ENCODE measurements at places on chromosomes 12 and 14.

DNA sequence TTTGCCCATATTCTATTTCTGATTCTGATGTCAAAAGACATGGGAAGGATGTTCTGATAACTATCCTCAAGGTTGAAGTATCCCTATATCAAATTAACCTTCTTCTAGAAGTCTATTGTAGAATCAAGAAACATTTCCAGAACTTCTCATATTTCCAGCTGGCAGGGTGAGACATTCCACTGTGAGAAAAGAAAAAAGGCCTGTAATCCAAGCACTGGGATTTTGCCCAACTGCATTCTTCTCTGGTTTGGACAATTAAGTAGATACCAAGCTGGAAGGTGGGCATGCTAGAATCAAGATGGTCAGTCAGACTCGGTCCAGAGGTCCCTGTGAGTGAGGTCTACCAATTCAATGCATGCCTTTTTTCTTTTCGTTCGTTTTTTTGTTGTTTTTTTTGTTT, 60.9 kb downstream of the MAP3K9 start:
- no peak for DNase-seq

DNA sequence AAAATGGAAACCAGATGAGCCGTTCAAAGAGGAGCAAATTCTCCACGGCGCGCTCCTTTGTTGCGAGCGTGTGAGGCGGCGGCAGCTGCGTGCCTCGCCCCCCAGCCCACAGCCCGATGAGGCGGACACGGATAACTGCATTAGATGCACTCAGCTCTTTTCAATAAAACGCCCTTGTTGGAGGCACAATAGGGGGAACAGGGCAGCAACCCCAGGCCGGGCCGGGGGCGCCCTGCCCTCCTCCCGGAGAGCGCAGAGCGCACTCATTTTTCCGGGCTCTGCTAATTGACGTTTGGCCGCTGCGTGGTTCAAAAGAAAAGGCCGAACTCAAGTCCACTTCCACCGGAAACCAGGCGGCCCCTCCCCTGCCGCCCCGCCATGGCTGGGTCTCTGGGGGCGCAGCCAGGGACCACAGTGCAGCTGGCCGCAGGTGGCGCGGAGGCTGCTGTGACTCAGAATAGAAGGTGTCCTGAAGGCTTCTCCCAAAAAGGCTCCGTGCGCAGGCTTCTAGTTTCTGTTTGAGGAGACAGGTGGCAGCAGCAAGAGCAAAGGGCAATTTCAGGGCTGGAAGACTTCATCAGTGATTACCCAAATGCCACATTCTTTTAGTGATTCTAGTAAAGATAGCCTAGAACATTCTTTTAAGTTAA, 29.0 kb upstream of the SMOC1 start:
- DNase-seq: no peak

DNA sequence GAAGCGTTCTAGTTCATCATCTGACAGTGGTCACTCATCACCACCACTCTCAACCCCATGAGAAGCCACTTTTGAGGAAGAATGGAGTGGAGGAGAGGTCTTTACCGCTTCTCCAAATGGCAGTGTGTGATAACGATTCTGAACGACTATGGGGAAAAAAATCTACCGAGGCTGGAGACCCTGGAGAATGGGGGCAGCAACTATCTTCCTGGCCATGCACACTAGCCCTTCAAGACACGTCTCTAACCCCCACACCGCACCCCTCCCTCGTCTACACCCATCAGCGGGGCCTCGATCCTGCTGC, 365 bp downstream of the ING4 start:
- no peak for DNase-seq

GRCh38 chr12:40325349-40325960, 100.7 kb downstream of the LRRK2 start:
- no peak for DNase-seq

DNA sequence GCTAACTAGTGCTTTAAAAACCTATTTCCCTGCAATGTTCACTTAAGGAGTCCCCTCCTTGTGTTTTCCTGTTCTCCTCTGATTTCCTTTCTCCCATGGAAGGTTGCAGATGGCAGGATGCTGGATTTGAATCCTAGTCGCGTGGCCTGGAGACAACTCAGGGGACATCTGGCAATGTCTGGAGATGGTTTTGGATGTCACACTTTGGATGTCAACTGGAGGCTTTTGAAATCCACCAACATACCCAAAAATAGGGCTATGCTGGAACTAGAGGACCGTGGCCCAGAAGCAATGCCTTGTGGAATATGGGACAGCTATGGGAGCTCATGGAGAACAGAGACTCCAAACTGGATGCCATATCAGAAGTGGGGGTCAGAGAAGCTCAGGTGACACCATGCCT, 95.8 kb upstream of the NOS1 start:
- DNase-seq: no peak

DNA sequence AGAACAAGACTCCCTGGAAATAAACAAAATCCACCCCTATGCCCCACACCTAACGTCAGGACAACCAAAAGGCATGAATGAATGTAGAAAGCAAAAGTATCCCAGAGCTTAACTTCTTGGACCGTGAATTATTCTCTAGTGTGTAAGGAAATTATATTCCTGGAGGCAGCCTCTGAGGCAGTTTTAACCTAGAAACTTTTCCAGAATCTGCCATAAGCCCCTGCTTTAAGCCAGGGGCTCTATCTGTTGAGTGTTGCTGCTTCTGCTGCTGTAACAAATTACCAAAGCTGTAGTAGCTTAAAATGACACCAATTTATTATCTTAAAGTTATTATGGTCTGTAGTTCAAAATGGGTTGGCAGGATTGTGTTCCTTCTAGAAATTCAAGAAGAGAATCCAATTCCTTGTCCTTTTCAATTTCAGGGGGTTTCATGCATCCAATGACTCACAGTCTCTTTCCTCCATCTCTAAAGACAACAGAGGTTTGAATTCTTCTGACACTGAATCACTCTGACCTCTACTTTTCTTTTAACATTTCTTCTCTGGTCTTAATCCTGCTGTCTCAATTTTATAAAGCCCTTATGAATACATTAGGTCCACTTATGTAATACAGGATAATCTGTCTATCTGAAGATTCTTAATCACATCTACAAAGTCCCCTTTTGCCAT, 242.7 kb downstream of the ATXN7L3B start:
- DNase-seq: no peak

GRCh38 chr14:104120281-104120741, 18.1 kb upstream of the KIF26A start:
- DNase-seq: no peak

DNA sequence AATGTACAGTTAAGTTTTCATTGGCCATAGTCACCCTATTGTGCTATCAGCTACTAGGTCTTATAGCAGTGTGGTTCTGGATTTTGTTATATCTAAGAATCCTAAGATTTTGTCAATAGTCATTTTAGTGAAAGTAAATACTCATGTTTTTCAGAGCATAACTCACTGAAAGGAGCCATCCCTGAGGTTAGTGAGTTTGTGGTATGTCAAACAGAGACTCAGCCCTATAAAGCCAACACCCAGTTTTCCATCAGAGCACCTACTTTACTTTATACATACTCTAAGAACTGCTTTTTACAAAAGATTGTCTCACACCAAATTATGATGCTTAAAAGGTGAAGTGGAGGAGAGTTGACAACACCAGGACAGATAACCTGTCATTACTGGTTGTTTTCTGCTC, 686.3 kb upstream of the LRFN5 start:
- no peak for DNase-seq

DNA sequence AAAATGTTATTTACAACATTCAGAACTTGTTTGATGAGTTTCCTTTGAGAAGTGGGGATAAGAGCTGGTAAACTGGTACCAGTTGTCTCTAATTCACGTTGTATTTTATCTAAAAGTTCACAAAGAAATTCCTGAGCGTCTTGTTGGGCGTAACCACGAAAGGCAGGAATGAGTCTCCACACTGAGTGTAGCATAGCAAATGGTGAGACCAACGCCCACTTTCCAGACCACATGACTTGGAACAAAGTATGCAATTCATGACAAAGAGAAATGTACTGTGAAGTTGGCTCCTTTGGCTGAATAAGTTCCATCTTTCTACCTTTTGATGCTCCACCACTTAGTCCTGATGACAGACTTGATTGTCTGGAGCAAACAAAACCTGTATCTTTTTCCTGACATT, 18.4 kb downstream of the USP44 start:
- no peak for DNase-seq

- no peak for DNase-seq
Observed at GRCh38 chr14:95052016-95052585, 105.2 kb downstream of the DICER1 start.

DNA sequence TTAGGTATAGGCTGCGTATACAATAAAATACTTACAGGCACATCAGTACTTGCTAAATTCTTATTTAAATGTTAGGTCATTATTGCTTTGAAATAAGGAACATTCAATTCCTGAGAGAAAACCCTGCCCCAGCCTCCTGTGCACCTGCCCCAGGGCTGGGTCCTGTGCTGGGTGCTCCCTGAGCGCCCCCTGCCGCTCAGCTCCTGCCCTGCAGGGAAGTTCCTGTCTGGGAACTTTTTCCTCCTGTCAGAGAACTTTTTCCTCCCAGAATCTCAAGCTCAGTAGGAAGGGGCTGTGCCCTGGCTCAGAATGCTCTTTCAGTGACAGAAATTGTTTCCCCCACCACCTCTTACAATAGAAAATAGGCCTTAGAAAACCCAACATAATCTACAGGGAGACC, 751.1 kb downstream of the TMEM121 start:
- DNase-seq: no peak

- no peak for DNase-seq
Observed at GRCh38 chr12:65392491-65392890, 114.0 kb downstream of the MSRB3 start.

- no peak for DNase-seq
Observed at GRCh38 chr14:90228478-90228877, 27.9 kb upstream of the PSMC1 start.

GRCh38 chr14:57362361-57362760, 28.0 kb upstream of the NAA30 start:
- DNase-seq: no peak

DNA sequence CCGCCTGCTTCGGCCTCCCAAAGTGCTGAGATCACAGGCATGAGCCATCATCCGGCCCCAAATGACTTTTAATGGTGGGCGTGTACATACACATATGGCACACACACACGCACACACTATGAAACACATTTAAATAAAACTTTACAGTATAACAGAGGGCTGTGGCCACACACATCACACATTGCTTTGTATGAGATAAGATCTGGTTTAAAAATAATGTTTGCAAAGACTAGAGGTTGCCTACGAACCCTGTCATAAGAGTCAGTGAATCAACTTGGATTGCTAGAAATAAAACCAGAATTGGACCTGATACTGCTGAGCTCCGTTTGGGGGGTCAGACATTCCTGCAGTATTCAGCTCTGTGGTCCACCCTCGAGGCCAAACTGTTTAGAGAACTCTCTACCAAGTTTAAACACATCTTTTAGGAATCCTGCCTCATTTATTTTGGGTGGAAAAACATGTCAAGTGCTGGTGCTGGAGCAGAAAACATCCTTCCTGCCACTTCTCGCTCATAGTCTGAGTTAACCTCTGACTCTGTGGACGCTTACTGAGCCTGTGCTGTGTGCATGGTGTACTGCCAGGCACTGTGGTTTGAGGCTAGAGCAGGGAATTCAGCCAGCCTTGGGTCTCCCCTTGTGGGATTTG, 47.8 kb upstream of the EML1 start:
- no peak for DNase-seq

GRCh38 chr14:35435177-35435576, 30.6 kb upstream of the NFKBIA start:
- no peak for DNase-seq

Measured in breast epithelium (tissue), 4 donors.